Progenitor cell of endocrine pancreas (in vitro differentiated cells): ENCODE measurements at places on chromosomes 1 and 21. TPM values are rescaled to one million over a fixed set of nuclear protein-coding genes. Genes with fewer than 3 reads are reported as not detected.

DNA sequence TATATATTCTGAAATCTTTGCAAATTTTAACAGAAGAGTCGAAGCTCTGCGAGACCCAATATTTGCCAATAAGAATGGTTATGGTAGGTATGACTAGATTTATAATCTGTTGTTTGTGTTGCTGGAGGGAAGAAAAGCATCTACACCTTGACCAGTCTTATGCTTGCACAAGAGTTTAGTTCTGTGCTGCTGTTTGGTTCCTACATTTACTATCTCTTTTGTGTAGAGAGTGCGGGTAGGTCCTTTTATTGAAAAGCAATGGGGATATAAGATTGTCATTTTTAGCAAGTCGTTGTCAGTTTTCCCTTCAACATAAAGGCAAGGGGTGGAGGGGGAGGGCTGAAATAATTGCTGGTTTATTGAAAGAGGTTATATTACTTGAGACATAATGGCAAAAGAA is 396 bp downstream of the ELAVL4 start:
- peaks cover 42% of the 10 kb centered on the region for H3K4me1 ChIP-seq
- H3K36me3 ChIP-seq = no peaks in the 10 kb centered on the region
- peak overlapping the region; percentile 58 for H3K4me3 ChIP-seq
- H3K27ac ChIP-seq = no peak overlapping the region

- H3K36me3 ChIP-seq = no peaks in the 10 kb centered on the region
- no peaks in the 10 kb centered on the region for H3K27me3 ChIP-seq
- H3K4me3 ChIP-seq = no peak overlapping the region
- H3K27ac ChIP-seq = no peak overlapping the region
- DNase-seq = no peak
Observed at GRCh38 chr1:77014073-77014788, 147.0 kb downstream of the ST6GALNAC5 start.

- no peaks in the 10 kb centered on the region for H3K27me3 ChIP-seq
- no peak overlapping the region for H3K27ac ChIP-seq
- H3K4me1 ChIP-seq = peaks cover 1% of the 10 kb centered on the region
- DNase-seq = no peak
- H3K36me3 ChIP-seq = peaks cover 35% of the 10 kb centered on the region
- H3K4me3 ChIP-seq = no peak overlapping the region
Observed at GRCh38 chr21:31997191-31997590, 124.4 kb downstream of the HUNK start.

- peak overlapping the region; percentile 73 for H3K27ac ChIP-seq
- peaks cover 22% of the 10 kb centered on the region for H3K4me1 ChIP-seq
- no peaks in the 10 kb centered on the region for H3K36me3 ChIP-seq
- no peak for DNase-seq
Observed at GRCh38 chr21:32411350-32412161, 950 bp upstream of the EVA1C start.

GRCh38 chr1:40652468-40652867 is 13.0 kb downstream of the RIMS3 start:
- H3K4me3 ChIP-seq = no peak overlapping the region
- H3K27me3 ChIP-seq = peaks cover 7% of the 10 kb centered on the region
- H3K36me3 ChIP-seq = no peaks in the 10 kb centered on the region
- peaks cover 7% of the 10 kb centered on the region for H3K4me1 ChIP-seq
- H3K27ac ChIP-seq = no peak overlapping the region

GRCh38 chr1:237570530-237570929 is 320.2 kb downstream of the ZP4 start:
- no peaks in the 10 kb centered on the region for H3K27me3 ChIP-seq
- no peak overlapping the region for H3K4me3 ChIP-seq
- H3K27ac ChIP-seq = no peak overlapping the region
- no peak for DNase-seq

DNA sequence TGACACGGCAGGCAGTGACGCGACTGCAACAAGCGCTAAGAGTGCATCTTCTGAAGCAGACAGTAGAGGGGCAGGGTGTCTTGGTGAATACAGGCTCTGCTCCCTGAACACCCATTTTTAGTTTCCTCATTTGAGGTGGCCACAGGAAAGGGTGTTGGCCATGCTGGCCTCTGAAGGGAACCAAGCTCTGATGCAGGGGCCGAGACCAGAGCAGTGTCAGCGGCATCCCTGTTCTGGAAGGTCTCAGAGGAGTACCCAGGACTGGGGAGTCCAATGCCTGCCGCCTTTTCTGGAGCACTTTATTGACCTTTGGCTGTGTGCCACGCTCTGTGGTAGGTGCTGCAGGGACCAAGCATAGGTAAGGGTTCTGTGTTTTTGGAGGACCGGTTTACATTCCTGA is 100.4 kb downstream of the KCNJ6 start:
- no peaks in the 10 kb centered on the region for H3K36me3 ChIP-seq
- no peak overlapping the region for H3K4me3 ChIP-seq
- H3K4me1 ChIP-seq = peaks cover 10% of the 10 kb centered on the region
- no peaks in the 10 kb centered on the region for H3K27me3 ChIP-seq
- no peak for DNase-seq

GRCh38 chr1:168656485-168656884 is 72.5 kb downstream of the DPT start:
- no peak overlapping the region for H3K27ac ChIP-seq
- peaks cover 5% of the 10 kb centered on the region for H3K27me3 ChIP-seq
- H3K36me3 ChIP-seq = no peaks in the 10 kb centered on the region
- DNase-seq = no peak
- no peaks in the 10 kb centered on the region for H3K4me1 ChIP-seq
- no peak overlapping the region for H3K4me3 ChIP-seq

DNA sequence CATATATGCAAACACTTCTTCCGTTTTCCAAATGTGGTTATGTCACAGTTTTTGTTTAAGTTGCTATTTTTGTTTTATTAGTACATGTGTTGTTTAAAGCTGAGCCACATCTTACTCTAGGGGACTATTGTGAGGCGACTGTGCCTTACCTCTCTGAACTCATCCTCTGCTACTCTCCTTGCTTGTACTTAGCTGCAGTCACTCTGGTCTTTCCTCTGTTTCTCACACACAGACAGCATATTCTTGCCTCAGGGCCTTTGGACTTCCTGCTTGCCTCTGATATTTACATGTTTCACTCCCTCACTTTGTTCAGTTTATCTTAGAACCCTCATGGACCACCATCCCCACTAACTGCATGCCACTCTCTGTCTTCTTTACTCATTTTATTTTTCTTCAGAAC is 101.1 kb downstream of the MACF1 start:
- no peaks in the 10 kb centered on the region for H3K4me1 ChIP-seq
- no peak for DNase-seq
- H3K4me3 ChIP-seq = no peak overlapping the region

- H3K4me1 ChIP-seq = peaks cover 5% of the 10 kb centered on the region
- no peak overlapping the region for H3K27ac ChIP-seq
- H3K36me3 ChIP-seq = no peaks in the 10 kb centered on the region
- H3K27me3 ChIP-seq = peaks cover 2% of the 10 kb centered on the region
- no peak for DNase-seq
- H3K4me3 ChIP-seq = no peak overlapping the region
Observed at GRCh38 chr1:101262630-101263348, 26.0 kb downstream of the S1PR1 start.

DNA sequence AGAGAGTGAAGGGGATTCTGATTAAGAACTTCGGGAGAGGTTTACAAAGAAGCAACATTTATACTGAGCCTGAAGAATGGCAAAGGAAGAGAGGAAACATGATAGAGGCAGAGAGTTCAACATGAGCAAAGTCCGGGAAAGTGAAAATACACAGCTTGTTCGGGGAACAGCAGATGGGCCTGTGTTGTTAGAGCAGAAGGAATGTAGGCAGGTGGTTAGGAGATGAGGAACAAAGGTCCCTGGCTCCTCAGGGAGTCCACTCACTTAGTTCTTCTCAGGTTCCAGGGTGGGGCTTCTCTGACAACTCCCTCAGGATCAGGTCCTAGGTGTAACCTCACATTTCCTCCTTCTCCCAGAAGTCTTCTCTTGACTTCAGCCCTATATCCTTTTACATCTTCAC is 5.1 kb upstream of the ZNF326 start:
- H3K4me3 ChIP-seq = no peak overlapping the region
- H3K27me3 ChIP-seq = no peaks in the 10 kb centered on the region
- peaks cover 6% of the 10 kb centered on the region for H3K4me1 ChIP-seq
- no peaks in the 10 kb centered on the region for H3K36me3 ChIP-seq

GRCh38 chr1:10033359-10033845 is 644 bp downstream of the UBE4B start:
- peak overlapping the region; percentile 98 for H3K4me3 ChIP-seq
- DNase-seq = peak; percentile 15
- peak overlapping the region; percentile 100 for H3K27ac ChIP-seq
- H3K36me3 ChIP-seq = peaks cover 4% of the 10 kb centered on the region
- peaks cover 21% of the 10 kb centered on the region for H3K4me1 ChIP-seq

DNA sequence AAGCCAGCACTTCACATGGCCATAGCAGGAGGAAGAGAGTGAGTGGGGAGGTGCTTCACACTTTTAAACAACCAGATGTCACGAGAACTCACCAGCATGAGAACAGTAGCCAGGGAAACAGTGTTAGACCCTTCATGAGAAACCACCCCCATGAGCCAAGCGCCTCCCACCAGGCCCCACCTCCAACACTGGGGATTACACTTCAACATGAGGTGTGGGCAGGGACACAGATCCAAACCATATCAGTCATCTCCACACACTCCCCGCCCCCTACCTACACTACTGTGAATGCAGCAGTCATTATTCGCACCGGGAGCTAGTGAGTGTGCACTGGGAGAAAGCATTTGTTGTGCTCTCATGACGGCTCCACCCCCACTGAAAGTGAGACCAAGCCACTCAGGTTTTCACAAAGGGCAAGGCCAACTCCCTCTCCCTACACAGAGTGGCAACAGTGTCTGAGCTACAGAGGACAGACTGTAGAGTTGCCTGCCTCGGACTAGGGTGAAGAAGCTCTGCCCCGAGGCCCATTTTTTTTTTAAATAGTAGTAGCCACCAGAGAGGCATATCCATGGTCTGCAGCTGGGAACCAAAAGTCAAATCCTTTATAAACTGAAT is 125.6 kb downstream of the BARHL2 start:
- no peaks in the 10 kb centered on the region for H3K27me3 ChIP-seq
- H3K4me3 ChIP-seq = no peak overlapping the region
- H3K27ac ChIP-seq = no peak overlapping the region
- H3K36me3 ChIP-seq = no peaks in the 10 kb centered on the region
- H3K4me1 ChIP-seq = no peaks in the 10 kb centered on the region

DNA sequence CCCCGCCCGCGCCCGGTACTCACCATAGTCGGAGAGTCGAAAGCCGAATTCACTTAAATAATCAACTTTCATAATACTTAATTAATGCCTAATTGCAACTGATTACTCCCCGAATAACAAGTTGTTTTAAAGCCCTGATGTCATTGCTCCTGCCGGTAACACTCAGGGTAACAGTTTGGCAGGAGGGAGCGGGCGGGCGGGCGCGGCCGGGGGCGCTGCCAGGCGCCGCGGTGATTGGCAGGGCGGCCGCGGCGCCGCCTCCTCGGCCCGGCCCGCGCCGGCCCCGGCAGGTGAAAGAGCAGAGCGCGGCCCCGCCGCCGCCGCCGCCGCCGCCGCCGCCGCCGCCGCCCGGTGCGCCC is 102.2 kb downstream of the CASZ1 start:
- H3K27me3 ChIP-seq = peaks cover 23% of the 10 kb centered on the region
- no peak overlapping the region for H3K27ac ChIP-seq
- H3K36me3 ChIP-seq = peaks cover 2% of the 10 kb centered on the region
- no peak for DNase-seq
- H3K4me3 ChIP-seq = peak overlapping the region; percentile 75

DNA sequence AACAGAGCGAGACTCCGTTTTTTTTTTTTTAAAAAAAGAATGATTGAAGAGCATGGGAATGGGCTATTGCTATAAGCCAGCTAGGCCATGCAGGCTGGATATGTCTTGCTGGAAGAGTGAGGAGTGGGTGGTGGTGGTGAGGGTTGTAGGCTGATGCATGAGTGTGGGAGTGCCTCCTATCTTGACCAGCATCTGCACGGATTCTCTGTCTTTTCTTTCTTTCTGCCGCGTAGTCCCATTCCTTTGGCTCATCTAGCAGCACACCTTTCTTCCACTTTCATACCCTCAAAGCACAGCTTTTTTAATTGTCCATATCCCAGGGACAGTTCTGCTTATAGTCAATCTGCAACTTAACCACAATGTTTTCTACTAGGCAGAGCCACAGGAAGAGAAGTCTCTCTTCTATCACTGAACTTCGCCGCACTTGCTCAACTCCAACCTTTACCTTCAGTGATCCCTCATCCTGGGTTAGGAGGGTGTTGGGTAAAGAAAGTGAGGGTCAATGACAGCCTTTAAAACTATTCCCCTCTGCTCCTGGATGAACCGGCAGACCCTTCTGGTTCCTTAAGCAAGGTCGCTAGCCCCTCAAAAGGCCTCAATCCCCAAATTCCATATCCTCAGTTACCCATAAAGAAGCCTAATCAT is 15.2 kb downstream of the ADCY10 start:
- no peak overlapping the region for H3K27ac ChIP-seq
- H3K4me1 ChIP-seq = peaks cover 3% of the 10 kb centered on the region
- no peaks in the 10 kb centered on the region for H3K27me3 ChIP-seq

DNA sequence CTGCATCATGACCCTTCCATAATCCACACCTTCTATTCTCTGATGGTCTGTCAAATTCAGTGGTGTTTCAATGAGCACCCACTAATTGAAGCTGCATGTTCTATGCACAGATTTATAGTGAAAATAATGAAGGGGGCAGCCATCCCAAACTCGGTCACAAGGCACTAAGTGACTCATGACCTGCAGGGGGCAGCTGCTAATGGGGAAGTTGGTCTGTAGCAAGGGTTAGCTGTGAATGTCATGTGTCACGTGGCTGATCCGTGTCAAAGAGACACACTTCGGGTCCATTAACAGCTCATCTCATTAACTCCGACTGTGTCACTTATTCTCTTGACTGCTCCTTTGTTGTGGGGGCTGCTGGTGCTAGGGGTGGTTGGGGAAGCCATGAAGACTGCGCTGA is 306.6 kb downstream of the PCP4 start:
- no peaks in the 10 kb centered on the region for H3K36me3 ChIP-seq
- H3K4me3 ChIP-seq = no peak overlapping the region
- no peaks in the 10 kb centered on the region for H3K27me3 ChIP-seq
- no peak overlapping the region for H3K27ac ChIP-seq

- H3K36me3 ChIP-seq = no peaks in the 10 kb centered on the region
- H3K27me3 ChIP-seq = no peaks in the 10 kb centered on the region
- H3K4me1 ChIP-seq = peaks cover 27% of the 10 kb centered on the region
- H3K27ac ChIP-seq = no peak overlapping the region
- DNase-seq = no peak
Observed at GRCh38 chr1:119676571-119677206, 28.6 kb upstream of the ZNF697 start.

DNA sequence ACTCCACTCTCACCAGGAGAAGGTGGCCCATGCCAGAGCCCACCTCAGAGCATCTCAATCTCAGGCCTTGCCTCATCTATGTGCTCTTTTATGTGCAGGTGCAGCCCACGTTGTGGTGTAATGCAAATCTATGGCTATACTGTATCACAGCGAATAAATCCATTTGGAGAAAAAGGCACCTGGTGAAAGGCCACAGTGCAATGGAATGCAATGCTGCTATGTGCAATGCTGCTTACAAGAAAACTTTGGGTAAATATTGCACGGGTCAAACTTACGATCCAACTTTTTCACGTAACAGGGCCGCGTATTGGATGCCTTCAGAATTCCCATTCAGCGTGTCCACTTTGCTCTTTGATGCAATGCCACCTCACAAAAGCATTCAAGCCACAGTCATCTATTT is 13.5 kb downstream of the ZBTB18 start:
- DNase-seq = no peak
- peaks cover 4% of the 10 kb centered on the region for H3K4me1 ChIP-seq
- H3K27ac ChIP-seq = no peak overlapping the region
- peaks cover 9% of the 10 kb centered on the region for H3K27me3 ChIP-seq

KRTAP12-2 gene
- total RNA-seq = not detected in 2 replicates

KRTAP19-1 gene
- total RNA-seq = not detected in 2 replicates

LRRC38 gene
- not detected in 2 replicates for total RNA-seq

PDE4B gene
- 0.29 and 0.42 TPM in 2 replicates for total RNA-seq

UTS2 gene
- total RNA-seq = not detected in 2 replicates

OR2AJ1 gene
- not detected in 2 replicates for total RNA-seq

RHBDL2 gene
- not detected in 2 replicates for total RNA-seq

OR14K1 gene
- total RNA-seq = 0.33 TPM in 1 of 2 replicates, not detected in the other

USH2A gene
- 0.55 and 0.78 TPM in 2 replicates for total RNA-seq
